ENCODE measurements at places on chromosomes 7 and 10. TPM values are rescaled to one million over a fixed set of nuclear protein-coding genes. Genes with fewer than 3 reads are reported as not detected.

C10orf105 gene
- 0.15 TPM for total RNA-seq

FOXI2 gene
- total RNA-seq, result not detected

RNF148 gene
- 1.6 TPM for total RNA-seq

TCERG1L gene
- not detected for total RNA-seq

RET gene
- total RNA-seq, result 0.28 TPM

SLC13A1 gene
- not detected for total RNA-seq

PRRT4 gene
- 10.8 TPM for total RNA-seq

RALA gene
- total RNA-seq, result 202 TPM

SRGN gene
- total RNA-seq, result 4.7 TPM

DNA sequence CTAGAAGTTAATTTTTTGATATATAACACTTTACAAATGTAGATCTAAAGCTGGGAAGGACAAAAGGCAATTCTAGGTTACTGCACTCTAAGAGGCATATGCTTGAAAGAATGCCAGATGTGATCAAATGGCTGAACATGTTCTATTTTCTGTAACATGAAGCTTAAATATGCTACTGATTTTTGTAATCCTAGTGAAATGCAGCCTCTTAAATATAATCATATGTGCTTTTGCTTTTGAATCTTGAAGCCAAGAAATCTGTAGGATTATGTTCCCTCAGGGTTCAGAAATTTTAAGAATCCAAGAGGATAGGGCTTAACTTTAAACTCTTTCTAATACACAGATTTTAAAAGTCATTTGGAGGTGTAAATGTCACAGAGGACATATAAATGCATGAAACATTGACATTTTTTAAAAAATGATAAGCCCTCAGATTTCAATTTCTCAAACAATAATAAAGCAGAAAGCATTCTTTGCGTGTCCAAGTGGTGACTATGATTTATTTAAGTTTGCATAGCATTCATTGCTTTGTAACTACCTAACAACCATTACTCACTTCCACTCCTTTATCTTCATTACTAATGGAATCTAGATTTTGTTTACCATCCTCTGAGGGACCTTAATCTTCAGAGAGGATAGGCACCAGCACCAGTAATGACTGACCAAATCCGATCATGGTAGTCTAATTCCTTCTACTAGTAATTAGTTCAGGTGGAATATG, 170.4 kb downstream of the MAGI2 start:
- DNase-seq, result no peak

- DNase-seq, result no peak
These were observed 253.9 kb downstream of the PPP1R3A start for GRCh38 chr7:113664867-113665266.

GRCh38 chr10:3785851-3786271, 852 bp upstream of the KLF6 start:
- peak; percentile 39 for DNase-seq

DNA sequence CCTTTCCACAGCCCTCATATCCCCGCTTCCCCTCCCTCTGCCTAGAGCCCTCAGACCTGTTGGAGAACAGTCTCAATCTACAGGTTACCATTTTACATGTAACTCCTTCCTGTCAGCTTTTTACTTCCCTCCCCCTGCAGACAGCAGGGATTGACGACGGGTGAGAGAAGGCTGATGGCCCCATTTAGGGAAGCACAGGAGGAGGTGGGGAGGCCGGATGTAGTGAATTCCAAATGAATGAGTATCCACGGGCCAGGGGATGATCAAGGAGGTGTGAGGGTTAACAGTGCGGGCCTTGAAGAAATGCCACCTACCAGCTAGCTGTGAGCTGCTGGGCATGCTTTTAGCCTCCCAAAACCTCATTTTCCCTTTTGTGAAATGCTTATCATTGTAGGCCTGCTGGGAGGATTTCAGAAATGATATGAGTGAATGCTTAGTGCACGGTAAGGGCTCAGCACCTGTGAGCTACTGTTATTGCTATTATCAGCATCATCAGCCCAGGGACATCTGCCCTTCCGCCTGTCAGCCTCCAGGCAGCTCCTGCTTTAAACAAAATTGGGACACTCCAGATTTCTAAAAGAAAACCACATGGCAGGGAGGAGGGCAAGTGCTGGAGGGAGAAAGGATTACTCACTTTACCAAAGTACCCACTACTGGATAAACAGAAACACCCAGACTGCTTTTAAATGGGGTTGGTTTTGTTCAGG, 6.5 kb upstream of the NANOS1 start:
- no peak for DNase-seq

DNA sequence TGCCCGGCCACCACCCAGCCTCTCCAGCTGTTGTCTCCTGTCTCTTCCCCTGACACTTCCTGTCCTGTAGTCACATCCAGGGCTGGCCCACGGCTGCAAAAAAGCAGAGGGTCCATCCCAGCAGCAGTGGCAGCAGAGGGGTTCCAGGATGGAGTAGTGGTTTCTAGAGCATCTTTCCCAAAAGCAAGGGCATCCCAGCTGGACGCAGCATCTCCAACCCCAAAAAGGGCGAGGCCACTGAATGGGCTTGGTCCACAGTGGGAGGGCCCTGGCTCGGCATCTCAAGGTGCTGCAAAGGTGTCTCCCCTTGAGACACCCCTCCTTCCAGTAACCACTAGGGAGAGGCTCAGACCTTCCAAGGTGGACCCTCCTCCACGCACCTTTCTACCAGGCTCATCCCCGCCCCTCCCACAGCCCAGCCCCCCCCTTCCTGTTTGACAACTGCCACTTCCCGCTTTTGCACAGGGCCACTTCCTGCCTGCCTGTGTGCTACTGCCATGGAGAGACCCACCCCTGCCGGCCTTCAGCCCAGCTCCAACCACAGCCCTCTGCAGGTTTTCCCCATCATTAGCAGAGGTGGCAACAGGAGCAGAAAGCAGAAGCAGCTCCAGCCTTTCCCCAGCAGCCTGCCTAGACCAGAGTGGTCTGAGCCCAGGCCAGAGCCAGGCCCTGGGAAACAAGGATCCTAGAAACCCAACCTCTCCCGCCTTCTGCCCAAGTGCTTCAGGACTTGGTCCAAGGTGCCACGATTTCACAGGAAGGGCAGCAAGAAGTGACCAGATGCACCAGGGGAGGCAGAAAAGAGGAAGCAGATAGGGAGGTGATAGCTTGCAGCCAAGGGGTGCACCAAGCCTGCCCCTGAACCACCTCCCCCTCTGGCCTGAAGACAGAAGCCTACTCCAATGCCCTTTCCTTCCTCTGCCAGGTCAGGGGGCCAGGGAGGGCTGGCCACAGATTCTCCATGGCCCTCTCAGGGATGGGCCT, 8.6 kb downstream of the CAMK2G start:
- peak; percentile 40 for DNase-seq

DNA sequence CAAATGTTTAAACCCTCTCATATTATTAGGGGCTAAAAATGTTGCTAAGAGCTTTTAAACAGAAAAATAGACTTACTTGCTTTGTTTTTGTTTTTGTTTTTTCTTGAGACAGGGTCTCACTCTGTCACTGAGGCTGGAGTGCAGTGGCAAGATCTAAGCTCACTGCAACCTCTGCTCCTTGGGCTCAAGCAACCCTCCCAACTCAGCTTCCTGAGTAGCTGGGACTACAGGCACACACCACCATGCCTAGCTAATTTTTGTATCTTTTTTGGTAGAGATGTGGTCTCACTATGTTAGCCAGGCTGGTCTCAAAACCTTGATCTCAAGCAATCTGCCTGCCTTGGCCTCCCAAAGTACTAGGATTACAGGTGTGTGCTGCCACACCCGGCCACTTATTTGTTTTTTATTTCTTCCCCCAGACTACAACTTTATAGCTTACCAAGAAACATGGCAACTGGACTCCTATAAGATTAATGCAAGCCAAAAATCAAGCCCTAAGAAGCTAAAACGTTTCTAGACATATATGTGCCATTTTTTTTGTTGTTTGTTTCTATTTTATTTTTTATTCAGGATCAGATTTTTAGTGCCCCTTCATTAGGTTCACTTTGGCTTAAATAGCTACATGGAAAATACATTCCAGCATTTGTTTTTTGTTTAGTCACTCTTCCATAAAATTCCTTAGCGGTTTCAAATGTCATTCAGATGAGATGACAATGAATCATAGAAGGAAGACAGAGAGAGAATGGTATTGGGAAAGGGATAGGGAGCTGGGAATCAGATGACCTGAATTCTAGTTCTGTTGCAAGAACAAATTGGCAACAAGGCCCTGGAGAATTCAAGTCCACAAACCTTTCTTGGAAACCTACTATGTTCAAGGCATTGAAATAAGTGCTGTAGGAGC, 163.4 kb upstream of the MKLN1 start:
- no peak for DNase-seq

GRCh38 chr7:30281791-30282190, 2.6 kb upstream of the ZNRF2 start:
- no peak for DNase-seq

DNA sequence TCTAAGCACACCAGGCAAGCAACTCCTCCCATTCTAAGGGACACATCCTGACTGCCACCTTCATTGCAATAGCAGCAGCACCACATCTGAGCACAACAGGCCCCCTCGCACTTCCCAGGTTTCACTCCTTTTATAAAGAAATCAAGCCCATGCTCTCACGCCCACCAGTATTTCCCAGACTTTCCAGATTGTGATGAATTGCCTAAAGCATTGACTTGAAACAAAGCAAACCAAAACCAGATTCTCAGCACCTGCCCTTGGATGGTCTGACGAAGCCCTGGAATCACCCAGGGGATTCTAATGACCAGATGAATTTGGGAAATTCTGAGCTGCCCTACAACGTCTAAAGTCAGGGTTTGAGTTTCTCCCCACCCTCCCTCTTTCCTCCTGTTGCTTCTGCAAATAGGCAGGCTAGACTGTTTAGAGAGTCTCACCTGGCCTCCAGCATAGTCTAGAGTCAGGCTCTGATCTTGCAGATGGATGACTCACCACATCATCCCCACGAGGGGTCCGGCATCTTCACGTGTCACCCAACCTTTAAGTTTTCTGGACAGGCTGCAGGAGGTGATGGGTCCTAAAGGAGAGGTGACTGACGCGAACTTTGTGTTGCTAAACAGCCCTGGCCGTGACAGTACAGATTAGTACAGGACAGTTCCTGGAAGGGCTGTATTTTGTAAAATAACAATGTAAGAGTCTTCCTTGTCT, 198.0 kb downstream of the SKIDA1 start:
- no peak for DNase-seq

GRCh38 chr7:85055906-85056305, 130.9 kb downstream of the SEMA3D start:
- DNase-seq, result no peak

DNA sequence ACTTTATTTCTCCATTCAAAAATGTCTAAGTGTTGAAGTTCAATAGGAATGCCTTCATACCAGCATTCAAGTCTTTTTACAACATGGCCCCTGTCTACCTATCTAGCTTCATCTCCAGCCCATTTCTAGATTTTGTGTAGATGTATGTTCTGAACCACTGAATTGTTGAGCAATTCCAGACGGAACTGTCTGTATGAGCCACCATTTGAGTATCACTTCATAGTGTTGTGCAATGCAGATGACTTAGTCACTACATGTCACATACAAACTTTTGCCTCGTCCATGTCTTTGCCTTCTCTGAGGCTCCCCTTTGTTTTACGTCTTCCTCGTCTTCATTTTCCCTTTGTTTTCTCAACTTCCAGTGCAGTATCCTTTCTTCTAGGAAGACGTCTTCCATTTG, 118.1 kb downstream of the INHBA start:
- no peak for DNase-seq

- peak; percentile 14 for DNase-seq
These were observed 3.2 kb downstream of the UBE2H start for GRCh38 chr7:129949292-129950133.

- peak; percentile 12 for DNase-seq
These were observed 557 bp downstream of the CYTH3 start for GRCh38 chr7:6271694-6272440.

DNA sequence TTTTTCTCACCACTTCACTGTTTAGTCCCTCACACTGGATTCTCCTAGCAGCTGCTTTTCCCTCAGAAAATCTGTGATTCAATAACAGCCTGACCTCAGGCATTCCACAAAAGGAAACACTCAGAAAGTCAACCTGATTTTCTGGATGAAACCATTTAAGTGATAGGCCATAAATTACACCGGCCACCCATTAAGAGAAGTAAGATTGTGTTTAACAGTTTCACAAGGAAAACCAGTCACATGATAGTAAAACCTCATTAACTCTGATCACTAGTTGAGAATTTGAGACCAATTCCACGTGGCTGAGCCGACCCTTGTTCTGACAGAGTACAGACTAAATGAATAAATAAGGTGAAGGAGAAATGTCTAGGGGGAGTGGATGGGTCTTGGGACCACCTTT, 7.7 kb downstream of the GRM8 start:
- no peak for DNase-seq

DNA sequence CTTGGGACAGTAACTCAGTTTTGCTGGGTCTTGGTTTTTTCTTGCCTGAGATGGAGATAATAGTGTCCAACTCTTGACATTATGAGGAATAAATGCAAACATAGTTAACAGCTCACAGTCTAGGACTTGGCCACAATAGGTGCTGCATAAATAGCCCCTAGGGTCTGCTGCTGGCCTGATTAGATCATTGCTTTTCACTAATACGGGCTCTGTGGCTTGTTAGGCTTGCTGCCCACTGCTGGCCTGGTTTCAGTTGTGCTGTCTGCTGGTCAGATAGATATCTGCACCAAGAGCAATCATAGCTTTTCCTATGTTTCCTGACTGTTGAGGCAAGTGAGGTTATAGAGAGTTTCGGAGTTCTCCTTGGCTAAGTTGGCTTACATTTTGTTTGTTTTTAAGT, 246.1 kb downstream of the DNAJB9 start:
- no peak for DNase-seq

GRCh38 chr10:111598433-111599059, 521.7 kb downstream of the ADRA2A start:
- peak; percentile 63 for DNase-seq

DNA sequence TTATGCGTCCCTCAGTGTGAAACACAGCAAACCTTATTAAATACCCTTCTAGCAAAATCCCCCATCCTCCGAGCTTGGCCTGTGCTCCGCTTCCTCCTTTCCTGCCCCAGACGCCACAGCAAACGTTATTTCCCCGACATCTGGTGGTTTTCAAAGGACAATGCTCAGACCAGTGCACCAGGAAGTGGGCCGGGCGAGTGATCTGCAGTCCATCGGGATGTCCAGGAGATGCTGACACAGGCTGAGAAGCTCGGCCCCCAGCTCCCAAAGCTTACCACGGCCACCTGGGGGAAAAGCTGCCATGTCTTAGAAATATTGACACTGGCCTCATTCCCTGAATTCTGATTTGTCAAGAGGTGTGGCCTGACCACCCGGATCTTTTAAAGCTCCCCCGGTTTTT, 129.5 kb downstream of the PTPRN2 start:
- DNase-seq, result no peak

DNA sequence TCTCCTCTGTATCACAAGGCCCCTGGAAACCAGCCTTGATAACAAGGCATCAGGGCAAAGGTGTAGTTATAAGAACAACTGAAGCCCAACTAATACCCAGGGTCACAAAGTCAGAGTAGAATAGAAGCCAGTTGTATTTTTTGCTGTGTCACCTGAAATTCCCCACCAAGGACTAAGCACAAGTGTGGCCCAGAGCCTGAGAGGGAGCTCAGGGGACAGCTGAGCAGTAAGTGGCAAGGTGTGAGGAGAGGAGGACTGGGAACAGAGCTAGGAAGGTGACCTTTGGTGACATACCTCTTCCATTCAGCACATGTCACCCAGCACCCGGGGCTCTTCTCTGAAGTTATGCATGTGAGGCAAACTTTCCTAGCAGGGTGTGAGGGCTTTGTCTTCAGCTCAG, 179.9 kb downstream of the HECW1 start:
- no peak for DNase-seq

Data from endothelial cell (in vitro differentiated cells).